ENCODE measurements at places on chromosomes 4 and X.

- no peak for DNase-seq
Measured at GRCh38 chr4:2044119-2044485, 15.0 kb upstream of the NAT8L start.

DNA sequence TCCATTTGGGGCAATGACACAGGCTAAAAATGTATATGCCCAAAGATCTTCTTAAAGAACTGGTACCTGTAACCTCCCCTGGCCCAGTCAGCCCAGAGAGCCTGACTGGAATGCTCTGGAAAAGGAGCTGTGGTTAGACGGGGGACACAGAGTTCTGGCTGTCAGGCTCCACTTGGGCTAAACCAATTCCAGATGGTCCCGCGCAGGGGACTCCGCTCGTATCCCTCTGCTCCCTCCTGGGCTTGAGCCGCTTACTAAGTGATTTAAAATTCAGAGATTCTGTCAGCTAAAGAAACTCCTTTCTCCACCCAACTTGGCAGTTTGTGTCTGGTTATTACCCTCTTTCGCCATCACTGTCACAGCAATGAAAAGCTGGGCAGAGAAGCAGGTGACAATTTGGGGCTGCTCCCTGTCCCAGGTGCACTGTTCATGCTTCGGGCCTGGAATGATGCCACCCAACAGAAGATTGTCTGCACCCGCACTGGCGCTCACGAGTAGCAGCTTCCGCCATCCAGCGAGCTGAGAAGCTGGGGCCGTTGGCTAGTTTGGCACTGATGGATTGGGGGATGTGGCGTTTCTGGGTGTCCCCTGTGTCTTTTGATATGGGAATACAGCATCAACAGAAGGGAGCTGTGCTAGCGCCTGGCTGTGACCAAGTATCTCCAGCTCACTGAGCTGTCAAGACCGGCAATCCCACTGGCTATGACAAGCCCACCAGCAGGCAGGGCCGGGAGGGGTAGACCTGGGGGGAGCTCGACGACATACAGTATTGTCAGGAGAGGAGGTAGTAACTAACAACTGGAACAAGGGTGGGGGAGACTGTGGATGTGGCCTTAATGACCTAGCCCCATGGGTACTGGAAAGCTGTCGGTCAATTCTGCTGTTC is 6.7 kb upstream of the IRAK1 start:
- no peak for DNase-seq

DNA sequence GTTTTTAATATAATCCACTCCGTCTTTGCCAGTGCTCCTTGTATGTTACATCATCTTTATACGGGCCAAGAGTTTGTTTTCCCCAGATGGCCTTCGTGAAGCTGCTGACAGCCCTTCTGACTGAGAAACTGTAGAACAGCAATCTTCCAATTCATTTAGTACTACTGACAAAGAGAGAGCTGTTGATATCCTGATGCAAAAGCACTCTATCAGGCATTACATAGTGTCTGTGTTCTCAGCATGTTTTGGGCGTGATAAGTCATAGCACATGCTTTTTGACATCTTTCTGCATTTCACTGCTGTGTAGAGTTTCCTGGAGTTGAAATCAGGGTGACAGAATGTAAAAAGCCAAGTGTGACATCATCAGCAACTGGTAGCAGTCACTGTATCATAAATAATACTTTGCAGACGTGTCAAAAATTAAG is 746.3 kb upstream of the FAM241A start:
- no peak for DNase-seq

DNA sequence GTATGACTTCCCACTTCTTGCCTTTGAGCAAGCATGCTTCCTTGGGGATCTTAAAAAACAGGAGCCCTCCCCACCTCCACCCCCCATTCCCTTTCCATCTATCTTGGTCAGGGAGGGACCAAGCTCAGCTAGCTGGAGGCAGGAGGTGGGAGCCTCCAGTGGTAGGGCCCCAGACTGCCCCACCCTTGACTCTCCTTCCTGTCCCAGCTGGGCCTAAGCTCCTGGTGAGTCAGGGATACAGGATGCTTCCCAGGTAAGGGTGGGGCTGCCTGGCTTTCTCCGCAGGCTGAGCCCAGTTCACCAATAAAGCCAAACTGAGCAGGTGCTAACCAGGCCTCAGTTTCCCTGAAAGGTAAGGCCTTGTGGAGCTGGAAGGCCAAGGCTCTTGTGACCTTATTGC is 15.2 kb downstream of the EFNB1 start:
- DNase-seq = no peak

DNA sequence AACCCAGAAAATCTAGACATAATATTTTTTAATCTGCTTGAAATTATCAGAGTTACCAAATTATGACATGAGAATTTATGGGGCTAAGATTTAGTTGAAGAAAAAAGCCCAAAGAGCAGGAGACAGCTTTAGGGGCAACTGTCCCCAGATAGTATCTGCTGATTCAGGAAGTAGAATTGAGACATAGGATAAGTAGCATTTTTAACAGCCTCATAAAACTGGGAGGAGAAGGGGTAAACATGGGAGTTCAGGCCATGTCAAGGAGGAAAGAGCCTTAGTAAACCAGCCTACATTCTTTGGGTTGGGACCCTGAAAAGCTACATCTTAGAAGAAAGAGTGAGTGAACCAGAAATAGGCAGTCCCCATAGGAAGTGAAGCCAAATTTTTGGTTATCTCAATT is 9.7 kb upstream of the RAB28 start:
- DNase-seq = no peak

- DNase-seq = no peak
Measured at GRCh38 chrX:39996536-39996935, 101.2 kb downstream of the BCOR start.

DNA sequence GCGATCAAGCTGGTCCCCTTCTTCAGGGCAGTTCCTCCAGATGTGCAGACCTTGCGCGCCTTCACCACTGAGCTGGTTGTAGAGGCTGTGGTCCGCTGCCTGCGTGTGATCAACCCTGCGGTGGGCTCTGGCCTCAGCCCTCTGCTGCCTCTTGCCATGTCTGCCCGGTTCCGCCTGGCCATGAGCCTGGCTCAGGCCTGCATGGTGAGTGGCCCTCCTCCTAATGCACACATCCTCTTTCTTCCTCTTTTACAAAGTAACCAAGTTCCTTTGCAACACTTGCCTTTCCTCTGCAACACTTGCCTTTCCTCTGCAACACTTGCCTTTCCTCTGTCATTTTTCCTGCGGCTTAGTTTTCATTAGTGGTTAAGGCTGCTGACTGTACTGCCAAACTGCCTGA is 1.8 kb downstream of the CCDC22 start:
- no peak for DNase-seq

- no peak for DNase-seq
Measured at GRCh38 chrX:103373581-103373980, 2.8 kb upstream of the BEX3 start.

DNA sequence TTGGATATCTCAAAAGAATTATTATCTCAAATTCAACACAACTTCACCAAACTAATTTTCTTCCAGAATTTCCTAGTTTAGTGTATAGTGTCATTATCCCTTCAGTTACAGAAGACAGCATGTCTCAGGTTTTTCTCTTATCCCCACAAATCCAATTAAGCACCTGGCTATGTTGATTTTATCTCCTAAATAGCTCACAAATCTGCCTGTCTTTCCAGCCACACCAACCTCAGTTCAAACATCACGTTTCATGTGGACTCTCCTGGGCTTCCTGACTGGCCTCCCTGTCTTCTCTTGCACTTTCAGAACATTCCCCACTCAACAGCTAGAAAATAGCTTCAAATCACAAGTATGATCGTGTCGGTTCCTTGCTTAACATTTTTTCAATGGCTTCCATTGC is 14.8 kb downstream of the STK32B start:
- DNase-seq = no peak

DNA sequence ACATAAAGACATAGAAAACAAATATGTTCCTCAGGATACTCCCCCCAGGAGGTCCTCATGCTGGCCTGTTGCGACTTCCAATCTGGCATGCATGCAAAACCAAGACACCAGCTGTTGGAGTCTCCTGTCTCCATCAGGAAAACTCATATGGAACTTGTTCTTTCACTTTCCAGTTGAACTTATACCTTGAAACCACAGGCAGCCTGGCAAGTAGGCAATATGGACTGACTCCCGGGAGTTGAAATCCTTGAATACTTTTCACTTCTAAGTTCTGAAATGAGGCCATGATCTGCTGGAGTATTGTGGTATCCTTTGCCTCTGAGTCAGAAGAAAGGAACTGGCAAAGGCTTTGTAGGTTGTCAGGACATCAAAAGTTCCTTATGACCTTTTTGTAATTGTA is 444.2 kb downstream of the IDS start:
- no peak for DNase-seq

GRCh38 chrX:11758400-11759171 is 549 bp downstream of the MSL3 start:
- peak; percentile 0 for DNase-seq

DNA sequence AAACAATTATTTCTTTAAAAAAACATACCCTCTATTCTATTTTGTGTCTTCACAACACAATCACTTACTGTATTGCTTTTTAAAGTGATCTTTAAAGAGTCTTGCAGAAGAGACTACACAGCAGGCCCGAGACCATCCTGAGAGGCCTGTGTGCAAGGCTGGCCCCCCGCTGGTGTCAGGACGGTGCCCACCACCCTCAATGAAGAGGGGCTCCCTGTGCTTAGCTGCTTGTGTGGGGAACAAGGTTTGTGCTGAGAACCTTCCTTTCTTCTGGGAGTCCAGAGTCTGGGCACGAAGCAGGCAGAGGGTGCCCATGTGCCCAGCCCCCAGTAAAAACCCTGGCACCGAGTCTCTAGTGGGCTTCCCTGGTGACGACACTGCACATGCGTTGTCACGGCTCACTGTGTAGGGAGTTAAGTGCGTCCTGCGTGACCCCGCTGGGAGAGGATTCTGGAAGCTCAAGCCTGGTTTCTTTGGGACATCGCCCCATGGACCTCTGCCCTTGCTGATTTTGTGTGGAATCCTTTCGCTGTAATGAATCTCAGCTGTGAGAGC is 22.0 kb downstream of the RGS12 start:
- DNase-seq = no peak

DNA sequence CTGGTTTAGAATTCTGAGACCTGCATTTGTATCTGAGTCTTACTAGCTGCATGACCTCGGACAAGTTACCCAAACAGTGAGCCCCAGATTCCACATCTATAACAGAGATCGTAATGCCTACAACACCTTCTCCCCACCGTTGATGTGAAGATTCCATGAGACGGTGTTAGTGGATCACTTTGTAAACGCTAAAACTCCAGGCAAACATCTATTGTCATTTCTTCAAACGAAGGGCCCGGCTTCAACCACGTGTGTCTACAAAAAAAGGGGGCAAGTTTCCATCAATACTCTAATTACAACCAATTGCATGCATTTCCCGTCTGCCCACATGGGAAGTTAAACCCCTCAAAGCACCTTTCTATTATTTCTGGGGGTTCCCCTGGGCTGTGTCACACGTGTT is 99.1 kb upstream of the ENPP6 start:
- no peak for DNase-seq

DNA sequence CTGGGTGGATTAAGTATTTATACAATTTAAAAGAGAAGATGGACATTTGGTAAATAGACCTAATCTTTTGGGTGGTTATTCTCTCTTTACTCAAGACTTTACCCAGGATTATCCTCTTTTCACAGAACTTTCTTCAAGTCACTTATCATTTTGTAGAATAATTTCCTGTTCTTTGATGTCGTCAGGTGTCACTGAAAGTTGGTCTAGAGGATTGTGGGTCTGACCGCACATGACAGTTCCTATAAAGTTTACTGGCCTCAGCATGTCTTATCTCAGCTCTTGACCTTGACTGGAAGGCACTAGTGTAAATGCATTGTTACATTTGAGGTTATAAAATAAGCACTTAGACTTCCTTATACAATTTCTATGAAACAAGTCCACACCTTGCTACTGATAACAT is 139.9 kb upstream of the SLC4A4 start:
- DNase-seq = no peak

- peak; percentile 28 for DNase-seq
Measured at GRCh38 chrX:140918398-140919038, 83.9 kb upstream of the SPANXB1 start.

GRCh38 chrX:138847930-138848329 is 136.4 kb upstream of the FGF13 start:
- no peak for DNase-seq

DNA sequence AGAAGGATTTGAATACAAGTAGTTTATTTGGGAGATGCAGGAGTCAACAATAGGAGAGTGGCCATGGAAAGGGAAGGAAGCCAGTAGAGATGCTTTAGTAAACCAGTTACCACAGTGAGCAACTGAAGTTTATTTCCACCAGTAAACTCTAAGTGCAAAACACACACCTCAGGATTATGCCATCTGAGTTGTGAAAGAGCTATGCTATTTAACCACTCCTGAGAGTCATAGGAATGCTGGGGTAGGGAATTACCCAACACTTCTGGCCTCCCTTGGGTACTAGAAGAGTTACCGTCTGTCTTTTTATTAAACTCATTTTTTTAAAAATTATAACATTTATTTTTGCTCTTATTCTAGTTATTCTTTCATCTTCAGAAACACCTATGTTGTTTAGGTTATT is 834.6 kb upstream of the AMOT start:
- no peak for DNase-seq

DNA sequence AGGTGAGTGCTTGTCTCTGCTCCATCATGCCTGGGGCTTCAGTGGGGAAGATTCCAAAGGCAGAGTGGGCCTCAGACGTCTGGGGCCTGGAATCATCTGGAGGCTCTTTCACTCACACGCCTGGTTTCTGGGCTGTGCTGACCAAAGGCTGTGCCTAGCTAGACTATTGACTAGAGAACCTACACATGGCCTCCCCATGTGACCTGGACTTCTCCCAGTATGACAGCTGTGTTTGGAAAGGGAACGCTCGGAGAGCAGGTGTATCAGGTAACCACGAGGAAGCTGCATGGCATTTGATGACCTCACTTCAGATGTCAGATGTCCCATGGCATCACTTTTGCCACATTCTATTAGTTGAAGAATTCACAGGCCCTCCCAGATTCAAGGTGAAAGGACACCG is 51.0 kb downstream of the ADGRL3 start:
- no peak for DNase-seq

DNA sequence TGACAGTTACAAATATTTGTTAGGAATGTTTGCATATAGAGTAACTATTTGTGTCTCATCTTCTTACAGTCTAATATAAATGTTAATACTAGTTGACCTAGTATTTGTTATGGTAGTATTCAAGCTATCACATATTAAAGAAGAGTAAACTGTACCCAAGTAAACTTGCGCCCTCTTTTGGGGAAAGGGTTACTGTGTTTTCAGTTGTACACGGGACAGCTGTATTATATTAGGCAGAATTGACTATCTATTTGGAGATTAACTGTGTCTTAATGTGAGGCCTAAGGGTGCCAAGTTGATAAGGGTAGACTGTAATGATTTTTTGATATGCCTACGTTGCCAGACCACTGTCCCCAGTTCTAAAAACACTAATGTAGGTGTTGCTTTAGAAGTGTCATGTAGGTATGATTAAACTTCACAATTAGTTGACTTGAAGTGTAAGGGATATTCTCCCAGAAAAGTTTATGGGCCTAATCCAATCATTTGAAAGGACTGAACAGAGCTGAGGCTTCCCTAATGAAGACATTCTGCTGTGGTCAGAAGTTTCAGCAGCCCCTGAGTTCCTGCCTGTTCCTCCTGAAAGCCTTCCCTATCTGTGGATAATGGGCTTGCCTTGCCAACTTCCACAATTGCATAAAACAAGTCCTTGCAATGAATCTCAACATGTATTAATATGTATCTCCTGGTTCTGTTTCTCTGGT is 172.8 kb upstream of the CXCL13 start:
- no peak for DNase-seq

- no peak for DNase-seq
Measured at GRCh38 chr4:6595897-6596537, 21.0 kb downstream of the MAN2B2 start.

- no peak for DNase-seq
Measured at GRCh38 chr4:47494124-47494430, 9.0 kb downstream of the ATP10D start.

- DNase-seq = no peak
Measured at GRCh38 chr4:186149872-186150271, 41.5 kb upstream of the CYP4V2 start.

Data from SW 1271 (cell line).